ENCODE measurements at places on chromosomes 4 and X.

DNA sequence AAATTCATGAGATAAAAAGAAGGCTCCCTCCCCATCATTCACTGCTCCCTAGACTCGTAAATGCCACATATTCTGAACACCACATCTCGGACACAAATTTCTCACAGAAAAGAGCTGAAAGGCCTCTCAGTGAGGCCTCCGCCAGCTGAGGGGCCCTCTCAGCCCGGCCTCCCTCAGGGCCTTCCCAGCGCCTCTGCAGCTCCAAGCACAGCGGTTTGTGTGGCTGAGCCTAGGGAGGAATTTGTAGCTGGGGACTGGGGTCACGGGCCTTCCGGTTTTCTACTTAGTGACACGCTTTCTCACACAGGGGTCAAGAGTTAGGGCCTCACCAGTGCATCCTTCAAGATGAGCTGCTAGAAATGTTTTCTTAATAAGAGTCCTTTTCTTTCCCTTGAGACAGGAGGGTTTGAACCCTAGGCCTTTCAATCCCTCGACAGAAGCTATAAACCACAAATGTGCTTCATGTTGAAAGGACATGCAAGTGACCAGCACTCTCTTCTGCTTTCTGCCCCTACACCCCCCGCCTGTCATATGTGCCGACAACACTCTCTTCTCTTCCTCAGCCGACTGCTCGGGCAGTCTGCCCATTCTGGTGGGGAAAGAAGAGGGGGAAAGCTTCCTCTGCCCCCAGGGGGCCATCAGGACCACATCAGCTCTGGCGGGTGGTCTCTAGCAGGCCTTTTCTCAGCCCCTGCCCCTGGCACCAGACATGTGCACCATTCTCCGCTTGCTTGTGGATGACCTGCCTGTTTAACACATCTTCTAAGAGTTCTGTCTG, 104.9 kb downstream of the CHIC2 start:
- no peak for DNase-seq

GRCh38 chrX:105323928-105324327, 103.4 kb upstream of the TEX13A start:
- no peak for DNase-seq

DNA sequence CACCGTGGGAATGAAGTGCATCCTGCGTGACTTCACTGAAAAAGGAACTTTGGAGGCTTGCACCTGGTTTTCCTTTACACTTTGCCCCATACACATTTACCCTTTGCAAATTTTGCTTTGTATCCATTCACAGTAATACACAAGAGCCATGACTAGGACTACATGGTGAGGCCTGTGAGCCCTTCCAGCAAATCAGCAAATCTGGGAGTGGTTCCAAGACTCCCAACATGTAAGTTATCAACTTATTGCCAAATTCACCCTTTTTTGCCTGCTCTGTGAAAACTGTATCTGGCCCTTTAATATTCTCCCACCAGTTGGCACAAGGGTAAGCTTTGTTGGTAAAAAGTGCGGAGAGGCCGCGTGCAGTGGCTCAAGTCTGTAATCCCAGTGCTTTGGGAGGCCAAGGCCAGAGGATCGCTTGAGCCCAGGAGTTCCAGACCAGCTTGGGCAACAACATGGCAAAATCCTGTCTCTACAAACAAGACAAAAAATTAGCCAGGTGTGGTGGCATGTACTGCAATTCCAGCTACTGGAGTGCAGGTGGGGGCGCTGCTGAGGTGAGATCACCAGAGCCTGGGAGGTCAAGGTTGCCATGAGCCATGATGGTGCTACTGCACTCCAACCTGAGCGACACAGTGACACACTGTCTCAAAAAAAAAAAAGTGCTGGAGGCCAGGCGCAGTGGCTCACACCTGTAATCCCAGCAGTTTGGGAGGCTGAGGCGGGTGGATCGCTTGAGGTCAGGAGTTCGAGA, 5.0 kb downstream of the PRMT9 start:
- DNase-seq = no peak

DNA sequence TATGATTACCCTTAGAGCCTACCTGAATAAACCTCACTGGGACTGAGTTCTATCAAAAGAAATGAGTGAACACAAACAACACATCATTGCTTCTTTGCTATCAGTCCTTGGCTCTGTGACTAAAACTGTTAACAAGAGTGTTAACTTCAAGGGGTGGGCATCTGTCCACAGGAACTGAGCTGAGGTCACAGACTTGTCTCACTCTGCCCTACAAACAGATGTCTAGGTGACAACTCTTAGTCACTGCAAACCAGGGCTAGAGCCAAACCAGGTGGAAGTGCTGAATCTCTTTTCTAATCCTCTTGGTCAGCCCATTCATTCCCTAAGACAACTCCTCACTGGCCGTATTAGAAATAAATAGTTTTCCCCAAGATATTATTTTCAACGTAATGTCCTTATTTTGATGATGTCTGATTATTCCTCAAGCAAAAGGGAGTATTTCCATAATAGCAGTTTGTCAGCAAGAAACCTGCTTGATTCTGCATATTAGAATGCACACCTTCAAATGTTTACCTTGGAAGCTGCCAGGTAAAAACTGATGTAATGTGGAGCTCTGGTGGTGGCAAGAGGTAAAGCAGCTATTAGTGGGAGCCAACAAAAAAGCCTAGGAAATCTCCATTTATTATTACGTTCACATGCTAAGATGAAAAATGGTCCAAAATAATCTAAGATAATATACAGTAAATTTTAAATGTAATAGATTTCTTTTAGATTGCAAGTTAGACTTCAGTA, 4.0 kb downstream of the COL25A1 start:
- DNase-seq = no peak

GRCh38 chr4:17427991-17428390, 83.9 kb downstream of the QDPR start:
- DNase-seq = no peak

DNA sequence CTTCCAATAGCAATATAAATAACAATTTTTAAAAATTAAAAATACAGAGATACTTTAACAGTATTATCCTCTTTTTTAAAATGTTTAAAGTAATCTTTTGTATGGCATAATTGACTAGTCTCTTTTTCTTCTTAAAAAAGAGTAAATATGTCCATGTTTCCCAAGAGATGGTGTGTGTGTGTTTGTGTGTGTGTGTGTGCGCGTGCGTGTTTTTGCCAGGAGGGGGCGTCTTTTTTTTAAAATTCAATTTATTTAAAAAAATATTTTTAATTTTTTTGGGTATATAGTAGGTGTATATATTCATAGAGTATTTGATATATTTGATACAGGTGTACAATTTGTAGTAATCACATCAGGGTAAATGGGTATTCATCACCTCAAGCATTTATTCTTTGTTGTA, 1073.7 kb downstream of the PCDH7 start:
- DNase-seq = no peak

GRCh38 chrX:153214934-153215333, 35.9 kb downstream of the MAGEA1 start:
- no peak for DNase-seq

GRCh38 chrX:71604796-71605568, 13.3 kb downstream of the CXCR3 start:
- DNase-seq = no peak

- no peak for DNase-seq
Measured at GRCh38 chr4:114250439-114250891, 271.0 kb upstream of the ARSJ start.

DNA sequence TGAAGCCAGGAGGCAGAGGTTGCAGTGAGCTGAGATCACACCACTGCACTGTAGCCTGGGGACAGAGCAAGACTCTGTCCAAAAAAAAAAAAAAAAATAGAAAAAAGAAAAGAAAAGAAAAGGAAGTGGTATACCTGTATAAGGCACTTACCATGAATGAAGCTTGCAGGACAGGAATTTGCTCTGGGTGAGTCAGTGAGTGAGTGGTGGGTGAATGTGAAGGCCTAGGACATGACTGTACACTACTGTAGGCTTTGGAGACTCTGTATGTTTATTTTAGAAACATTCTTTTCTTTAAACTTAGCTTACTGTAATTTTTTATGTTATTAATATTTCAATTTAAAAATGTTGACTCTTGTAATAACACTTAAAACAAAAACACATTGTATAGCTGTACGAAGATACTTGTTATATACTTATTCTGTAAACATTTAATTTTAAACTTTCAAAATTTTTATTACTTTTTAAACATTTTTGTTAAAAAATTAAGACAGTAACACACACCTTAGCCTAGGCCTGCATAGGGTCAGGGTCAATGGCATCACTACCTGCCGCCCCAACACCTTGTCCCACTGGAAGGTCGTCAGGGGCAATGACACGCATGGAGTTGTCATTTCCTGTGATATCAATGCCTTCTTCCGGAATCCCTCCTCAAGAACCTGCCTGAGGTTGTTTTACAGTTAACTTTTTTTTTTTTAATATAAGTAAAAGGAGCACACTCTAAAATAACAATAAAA, 78.7 kb downstream of the CLNK start:
- DNase-seq = no peak

DNA sequence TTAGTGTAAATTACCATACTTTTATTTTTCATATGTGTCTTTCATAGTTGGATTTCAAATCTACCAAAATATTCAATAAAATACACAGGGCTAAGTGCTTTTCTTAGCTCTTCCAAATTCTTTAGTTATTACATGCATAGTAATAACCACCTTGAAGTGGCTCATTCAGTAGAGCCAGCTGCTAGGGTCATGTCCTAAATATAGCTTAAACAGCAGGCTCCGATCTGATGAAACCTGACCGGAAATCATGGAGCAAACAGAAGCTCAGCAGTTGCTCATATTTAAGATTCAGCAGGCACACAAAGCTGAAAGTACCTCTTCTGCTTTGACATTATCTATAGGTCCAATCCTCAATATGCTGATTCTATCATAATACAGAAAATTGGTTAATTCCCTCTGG, 1470.4 kb downstream of the ADGRL3 start:
- no peak for DNase-seq

- DNase-seq = no peak
Measured at GRCh38 chrX:15679246-15679645, 14.6 kb upstream of the CLTRN start.

- DNase-seq = no peak
Measured at GRCh38 chrX:13828392-13828791, 11.5 kb upstream of the GPM6B start.

GRCh38 chrX:123971982-123972381, 10.5 kb downstream of the STAG2 start:
- DNase-seq = no peak

DNA sequence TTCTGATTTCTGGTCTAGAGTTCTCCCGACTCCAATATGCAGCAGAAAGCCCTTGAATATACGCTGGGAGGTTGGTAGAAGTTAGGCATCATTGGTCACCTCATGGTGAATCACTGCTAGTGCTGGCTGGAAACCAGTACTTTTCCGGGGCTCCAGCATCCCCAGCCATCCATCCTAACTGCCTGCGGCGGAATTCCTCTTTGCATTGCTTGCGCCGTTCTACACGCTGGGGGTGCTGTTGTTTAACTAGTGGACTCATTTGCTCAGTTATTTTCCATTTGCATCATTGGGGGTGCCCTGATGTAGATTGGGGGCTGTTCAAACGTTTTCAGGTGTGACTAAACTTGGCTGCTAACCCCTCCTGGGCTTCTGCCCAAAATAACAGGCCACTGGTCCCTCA, 23.3 kb upstream of the GPR50 start:
- DNase-seq = no peak
